Hair follicle dermal papilla cell (primary cell): ENCODE measurements at places on chromosomes 12 and 14. TPM values are rescaled to one million over a fixed set of nuclear protein-coding genes. Genes with fewer than 3 reads are reported as not detected.

SLC17A8 gene
- not detected in 2 replicates for total RNA-seq

LTBR gene
- total RNA-seq: 117 and 121 TPM in 2 replicates

PRPF40B gene
- 10.9 and 13.6 TPM in 2 replicates for total RNA-seq

ATP2A2 gene
- 502 and 749 TPM in 2 replicates for total RNA-seq

GLIPR1L1 gene
- not detected in 2 replicates for total RNA-seq

LHX5 gene
- total RNA-seq: not detected in 2 replicates
